ENCODE measurements at places on chromosomes 13 and 19.

DNA sequence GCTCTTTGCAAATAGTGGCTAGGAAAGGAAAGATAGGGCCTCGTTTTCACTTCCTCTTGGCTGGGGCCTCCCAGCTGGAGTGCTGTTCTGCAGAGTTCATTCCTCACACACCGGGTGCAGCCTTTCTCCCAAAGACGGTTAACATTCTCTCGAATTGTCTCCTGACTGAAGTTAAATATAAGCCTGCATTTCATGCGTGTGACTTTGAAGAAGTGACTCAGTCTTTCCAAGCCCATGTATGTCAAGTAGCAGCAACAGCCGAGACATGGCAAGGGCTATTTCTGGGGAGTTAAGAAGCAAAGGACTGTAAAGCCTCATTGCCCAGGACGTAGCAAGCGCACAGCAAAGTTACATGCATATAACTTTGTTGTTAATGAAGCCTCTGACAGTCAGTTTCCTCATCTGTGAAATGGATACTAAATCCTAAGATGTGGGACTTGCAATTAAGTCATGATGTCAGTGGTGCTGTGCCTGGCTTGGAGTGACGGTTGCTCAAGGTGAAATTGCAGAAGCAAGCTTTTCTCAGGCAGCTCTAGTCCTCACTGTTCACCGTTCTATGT is 502.4 kb downstream of the MYO16 start:
- no peak for DNase-seq

GRCh38 chr13:21960108-21960507 is 289.2 kb downstream of the FGF9 start:
- no peak for DNase-seq

GRCh38 chr19:13726323-13726722 is 38.0 kb upstream of the MRI1 start:
- DNase-seq: no peak

- DNase-seq: no peak
These were observed 22.1 kb upstream of the MTIF3 start for GRCh38 chr13:27472441-27472840.

DNA sequence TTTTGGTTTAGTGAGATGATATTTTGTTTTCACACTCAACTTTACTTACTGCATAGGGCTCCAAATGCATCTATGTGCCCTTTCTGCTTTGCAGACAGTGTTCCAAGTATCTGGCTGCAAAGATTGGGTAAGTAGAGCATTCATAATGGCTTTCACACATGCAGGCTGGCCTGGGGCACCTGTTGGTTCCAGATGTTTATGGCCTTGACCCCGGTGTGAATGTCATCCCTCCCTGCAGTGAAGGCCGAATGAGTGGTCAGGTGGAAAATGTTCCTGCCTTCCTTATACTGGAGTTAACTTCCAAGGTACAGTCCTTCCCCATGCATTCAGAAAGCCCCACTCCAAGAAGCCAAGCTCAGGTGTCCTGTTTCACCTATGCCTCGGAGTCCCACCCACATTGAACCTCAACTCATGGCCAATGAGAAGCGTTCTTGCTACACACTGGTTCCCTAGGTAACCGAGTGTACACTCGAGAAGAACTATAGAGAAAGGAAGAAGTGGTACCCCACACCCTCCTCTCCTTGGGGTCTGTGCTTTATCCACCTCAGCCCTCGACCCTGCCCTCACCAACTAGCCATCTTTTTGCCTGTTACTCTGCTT is 23.0 kb upstream of the ZNF536 start:
- DNase-seq: no peak

DNA sequence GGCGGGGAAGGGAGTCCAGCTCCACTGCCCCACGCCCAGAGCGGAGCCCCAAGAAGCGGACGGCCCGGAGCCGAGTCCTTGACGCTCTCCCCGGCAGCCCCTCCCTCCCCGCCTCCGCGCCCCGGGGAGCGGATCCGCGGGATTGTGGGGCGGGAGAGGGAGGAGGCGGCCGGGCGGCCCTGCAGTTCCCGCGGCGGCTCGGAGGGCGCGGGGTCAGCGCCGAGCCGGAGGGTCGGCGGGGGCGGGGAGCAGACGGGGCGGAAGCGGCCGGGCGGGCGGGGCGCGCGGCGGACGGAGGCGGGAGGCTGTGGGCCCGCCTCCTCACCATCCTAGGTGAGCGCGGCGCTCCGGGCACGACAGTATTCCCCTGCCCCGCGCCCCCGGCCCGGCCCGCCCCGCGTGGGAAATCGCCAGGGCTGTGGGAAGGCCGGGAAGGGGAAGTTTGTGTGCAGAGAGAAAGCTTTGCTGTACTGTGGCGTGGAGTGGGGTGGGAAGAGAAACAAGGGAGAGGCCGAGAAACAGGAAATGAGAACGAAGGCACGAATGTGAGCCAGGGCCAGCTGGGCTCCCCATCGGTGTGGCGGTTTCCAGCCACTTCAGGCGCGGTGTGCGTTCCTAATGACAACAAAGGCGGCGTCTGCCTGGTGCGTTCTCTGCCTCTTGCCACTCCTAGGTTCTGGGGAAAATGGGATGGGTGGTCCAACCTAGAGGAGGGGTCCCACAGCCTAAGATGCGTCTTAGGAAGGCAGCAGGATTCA is 1.3 kb upstream of the KLF12 start:
- DNase-seq: peak; percentile 67

DNA sequence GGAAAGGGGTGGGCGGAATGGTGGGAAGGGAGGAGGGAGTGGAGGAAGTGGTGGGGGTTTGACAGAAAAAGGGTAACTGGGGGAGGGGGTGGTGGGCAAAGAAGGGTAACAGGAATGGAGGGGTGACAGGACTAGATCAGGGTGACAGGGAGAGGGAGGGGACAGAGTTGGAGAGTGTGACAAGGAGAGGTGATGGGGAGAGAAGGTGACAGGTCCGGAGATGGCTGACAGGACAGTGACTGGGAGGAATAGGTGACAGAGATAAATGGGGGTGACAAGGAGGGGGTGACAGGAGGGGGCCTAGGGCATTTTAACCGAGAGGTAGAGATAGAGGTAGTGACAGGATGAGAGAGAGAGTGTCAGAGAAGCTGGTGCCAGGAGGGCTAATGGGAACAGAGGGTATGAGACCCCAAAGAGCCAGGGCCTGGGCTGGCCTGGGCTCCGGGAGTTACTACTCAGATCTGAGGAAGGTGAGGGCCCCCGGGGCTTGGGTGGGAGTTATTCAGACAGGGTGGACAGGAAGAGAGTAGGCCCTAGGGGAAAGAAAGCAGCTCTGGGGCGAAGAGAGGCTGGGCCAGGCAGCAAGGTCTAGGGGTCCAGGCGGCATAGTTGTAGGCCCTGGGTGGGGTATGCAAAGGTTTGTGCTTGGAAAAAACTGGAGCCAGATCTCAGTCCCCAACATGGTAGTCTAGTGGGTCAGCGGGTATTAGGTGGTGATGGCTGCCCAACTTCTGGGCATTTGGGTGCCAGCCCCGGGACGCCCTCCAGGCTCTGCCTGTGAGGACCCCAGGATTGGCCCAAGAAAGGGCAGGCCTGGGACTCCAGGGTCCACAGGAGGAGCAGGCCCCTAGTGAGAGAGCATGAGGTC is 660 bp downstream of the CIC start:
- DNase-seq: no peak

DNA sequence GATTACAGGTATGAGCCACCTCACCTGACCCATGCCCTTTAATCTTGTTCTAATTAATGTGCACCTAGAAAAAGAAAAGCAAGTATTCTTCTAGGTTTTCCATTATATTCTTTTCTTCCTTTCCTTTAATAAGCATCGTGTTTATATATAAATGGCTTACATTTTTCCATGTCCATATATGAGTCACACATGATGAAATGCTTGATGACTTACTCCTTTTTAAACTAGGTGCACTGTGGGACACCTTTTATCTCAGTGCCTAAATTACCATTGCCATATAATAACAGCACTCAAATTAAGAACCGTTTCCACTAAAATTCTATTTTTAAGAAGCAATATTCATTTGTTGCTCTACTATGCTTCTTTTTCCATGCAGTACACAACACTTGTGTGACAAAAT is 363.3 kb downstream of the LIG4 start:
- DNase-seq: no peak

- no peak for DNase-seq
These were observed 378.9 kb downstream of the SLITRK1 start for GRCh38 chr13:83503424-83503823.

DNA sequence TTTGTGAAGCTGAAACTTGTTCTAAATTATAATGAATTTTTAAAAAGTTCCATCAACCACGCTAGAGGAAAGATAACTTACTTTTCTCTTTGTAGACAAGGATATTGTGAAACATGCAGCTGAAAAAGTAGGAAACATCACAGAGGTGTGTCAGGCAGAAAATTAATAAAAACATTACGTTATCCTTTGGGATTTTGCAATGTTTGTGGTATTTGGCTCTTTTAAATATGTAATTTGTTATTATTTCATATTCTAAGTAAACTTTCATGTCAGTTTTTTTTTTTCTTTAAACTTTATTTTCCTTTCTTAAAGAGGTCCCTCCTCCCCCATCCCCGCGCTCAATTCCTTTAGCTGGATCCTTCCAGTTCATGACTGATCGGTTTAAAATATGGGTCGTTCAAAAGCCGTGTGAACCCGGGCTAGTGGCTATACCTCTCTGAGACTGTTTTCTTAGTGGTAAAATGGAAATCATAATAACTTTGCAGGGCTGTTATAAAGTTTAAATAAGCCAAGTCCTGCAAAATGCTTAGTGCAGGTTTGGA is 740 bp upstream of the CCDC61 start:
- DNase-seq: no peak

DNA sequence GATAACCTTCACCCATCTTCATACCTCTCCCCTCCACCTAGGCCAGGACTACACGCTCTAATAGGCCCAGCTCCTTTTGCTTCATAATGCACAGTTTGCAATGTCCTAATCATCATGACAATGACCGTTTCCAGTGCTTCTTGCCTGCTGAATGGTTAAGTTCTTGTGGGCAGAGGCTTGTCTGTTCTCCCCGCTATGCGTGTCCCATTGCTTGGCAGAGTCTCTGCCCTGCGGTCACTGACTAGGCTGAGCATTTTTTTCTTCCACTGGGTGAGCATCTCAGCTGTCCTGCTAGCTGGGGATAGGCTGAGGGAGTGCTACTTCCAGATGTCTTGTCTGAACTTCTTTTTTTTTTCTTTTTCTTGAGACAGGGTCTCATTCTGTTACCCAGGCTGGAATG is 314.7 kb downstream of the UQCRFS1 start:
- no peak for DNase-seq

GRCh38 chr19:39676004-39676403 is 20.3 kb downstream of the LGALS16 start:
- no peak for DNase-seq

GRCh38 chr19:48514123-48514458 is 2.5 kb upstream of the LMTK3 start:
- no peak for DNase-seq

- peak; percentile 48 for DNase-seq
These were observed 19.0 kb upstream of the GPI start for GRCh38 chr19:34345947-34346351.
